Activated B cell treated with CpG ODN at 0.5 μM for 24 hours (primary cell): ENCODE measurements at places on chromosomes 6 and 20. TPM values are rescaled to one million over a fixed set of nuclear protein-coding genes. Genes with fewer than 3 reads are reported as not detected.

DNA sequence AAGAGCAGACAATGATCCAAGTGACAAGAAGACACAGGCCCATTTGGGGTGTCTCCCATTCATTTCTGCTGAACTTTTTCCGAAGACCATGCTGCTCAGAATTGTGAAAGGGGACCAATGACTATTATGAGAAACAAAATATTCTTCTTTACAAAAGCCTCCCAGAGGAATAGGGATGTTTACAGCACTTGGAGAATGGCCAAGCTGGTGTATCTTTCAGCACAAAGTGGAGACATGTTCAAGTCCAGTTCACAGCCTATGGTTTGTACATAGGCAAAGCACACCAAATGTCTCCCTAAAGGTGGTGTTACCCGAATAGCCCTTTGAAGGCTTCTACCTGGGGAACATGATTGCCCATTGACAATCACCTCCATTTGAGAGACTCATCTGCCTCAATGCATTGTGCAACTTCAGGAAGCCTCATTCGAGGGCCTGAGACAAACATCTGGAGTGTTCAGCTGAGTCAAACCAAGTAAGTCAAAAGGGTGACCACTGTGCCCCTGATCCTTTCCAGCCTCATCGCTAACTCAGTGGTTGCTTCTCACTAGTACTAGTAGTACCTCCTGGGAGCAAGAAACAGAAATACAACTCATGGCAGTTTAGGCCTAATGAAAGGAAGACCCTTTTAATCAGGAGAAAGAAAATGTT, 451.0 kb upstream of the MARCKS start:
- H3K4me3 ChIP-seq: no peak overlapping the region
- no peaks in the 10 kb centered on the region for H3K36me3 ChIP-seq
- H3K27me3 ChIP-seq: no peaks in the 10 kb centered on the region
- no peak for DNase-seq

DNA sequence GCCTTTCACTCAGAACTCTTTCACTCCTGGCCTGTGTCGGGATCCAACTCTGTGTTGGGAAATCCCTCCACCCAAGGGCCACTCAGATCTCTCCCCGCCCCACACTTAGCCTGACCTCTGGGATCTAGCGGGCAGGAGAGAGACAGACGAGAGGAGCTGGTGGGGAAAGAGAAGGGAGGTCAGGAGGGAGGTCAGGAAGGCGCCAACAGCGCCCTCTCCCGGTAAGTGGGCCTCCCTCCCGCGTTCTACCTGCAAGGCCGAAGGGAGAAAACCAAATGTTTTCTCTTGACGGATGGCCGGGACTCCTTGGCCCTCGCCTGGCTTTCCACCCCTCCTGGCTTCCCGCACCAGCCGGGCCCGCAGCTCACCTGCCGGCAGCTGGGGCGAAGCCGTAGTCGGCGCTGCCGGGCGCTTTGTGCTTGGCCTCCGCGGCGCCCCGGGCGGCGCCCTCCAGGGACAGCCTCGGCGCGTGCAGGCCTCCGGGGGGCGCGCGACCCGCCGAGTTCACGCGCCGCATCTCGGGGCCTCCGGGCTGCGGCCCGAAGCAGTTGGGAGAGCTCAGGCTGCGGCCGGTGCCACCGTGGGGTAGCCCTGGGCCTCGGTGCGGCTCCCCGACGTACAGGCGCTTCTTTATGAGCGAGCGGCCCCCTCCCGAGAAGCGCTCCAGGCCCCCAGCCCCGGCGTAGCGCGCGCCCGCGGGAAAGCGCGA, 38.2 kb downstream of the C6orf132 start:
- peaks cover 8% of the 10 kb centered on the region for H3K27me3 ChIP-seq
- peaks cover 5% of the 10 kb centered on the region for H3K4me1 ChIP-seq
- H3K4me3 ChIP-seq: peak overlapping the region; percentile 72
- H3K27ac ChIP-seq: no peak overlapping the region
- peak; percentile 56 for DNase-seq

DNA sequence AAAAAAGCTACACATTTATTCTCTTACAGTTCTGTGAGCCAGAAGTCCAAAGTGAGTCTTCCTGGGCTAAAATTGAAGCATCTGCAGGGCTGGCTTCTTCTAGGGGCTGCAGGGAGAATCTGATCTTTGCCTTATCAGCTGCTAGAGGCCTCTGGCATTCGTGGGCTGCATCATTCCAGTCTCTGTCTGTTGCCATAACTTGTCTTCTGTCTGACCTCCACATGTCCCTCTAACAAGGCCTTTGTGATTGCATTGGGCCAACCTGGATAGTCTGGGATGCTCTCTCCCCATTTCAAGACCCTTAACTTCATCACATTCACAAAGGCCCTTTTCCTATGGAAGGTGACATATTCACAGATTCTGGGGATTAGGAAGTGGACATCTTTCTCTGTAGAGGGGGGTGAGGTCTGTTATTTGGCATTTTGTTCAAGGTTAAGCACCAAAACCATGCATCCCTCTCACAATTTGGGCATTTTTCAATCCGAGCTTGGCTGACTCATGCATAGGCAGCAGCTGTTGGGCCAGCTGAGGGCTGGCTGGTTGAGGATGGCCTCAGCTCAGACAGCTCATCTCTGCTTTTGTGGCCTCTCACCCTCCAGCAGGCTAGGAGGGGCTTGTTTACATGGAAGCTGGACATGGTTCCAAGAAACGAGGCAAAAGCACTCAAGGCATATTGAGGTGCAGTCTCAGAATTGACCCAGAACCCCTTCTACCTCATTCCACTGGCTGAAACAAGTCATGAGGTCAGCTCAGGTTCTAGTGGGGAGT, 116.1 kb upstream of the NXT1 start:
- H3K4me1 ChIP-seq: no peaks in the 10 kb centered on the region
- H3K4me3 ChIP-seq: no peak overlapping the region
- no peaks in the 10 kb centered on the region for H3K36me3 ChIP-seq
- no peak for DNase-seq

The SCUBE3 gene
- not detected in 2 replicates for total RNA-seq

GRCh38 chr20:49641683-49642656, 71.7 kb downstream of the B4GALT5 start:
- no peak overlapping the region for H3K27ac ChIP-seq
- H3K4me3 ChIP-seq: no peak overlapping the region

DNA sequence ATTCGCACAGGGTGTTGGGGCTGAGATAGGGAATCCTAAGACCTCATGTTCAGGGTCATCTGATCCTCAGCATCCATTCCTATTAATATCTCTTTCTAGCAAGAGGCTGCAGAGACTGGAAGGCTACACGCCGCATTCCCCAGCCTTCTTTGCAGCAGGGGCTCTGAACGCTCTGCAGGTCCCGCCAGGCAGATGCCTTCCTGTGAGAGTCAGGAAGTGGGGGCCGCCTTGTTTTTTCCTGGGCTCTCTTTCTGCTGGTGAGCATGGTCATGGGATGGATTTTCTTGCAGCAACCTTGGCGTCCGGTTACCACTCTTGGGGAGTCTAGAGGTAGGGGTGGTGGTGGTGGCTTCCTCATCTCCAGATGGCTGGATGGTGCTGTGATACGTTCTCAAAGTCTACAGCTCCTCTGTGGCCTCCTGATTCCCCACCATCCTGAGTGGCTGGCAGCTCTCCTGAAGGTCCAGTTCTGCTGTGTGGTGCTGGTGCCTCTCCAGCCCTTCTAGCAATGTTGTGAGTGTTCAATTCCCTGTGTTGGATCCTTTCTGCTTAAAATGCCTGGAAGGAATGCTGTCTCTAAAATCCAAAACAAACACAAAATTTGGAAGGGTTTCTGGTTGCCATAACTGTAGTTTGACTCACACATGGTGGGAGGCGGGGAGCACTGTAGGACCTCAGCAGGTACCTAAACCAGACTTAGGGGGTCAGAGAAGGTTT, 111.9 kb downstream of the CEBPB start:
- no peaks in the 10 kb centered on the region for H3K36me3 ChIP-seq
- H3K27me3 ChIP-seq: peaks cover 3% of the 10 kb centered on the region
- H3K4me3 ChIP-seq: no peak overlapping the region
- DNase-seq: no peak
- H3K27ac ChIP-seq: no peak overlapping the region
